NCI-H2081 (cell line): ENCODE measurements at places on chromosomes 13 and 19.

DNA sequence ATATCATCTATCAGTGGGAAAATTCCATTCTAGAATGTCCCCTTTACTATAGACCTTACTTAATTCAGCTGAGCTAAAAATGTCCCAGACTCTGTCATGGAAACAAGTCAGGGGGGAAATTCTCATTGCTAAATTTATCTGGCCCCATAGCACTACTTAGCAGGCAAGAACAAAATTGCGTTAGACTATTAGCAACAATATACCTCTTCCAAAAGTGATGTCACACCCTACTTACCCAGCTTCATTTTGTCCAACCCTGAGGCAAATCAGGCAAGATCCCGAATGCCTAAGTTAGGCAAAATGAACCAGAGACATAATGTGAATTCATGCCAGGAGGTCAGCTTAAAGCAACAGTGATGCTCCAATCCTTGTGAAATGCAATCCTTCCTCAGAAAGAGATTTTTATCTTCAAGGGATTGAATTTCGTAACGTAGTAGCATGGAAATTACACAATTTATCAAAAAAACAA is 93.7 kb downstream of the FRY start:
- no peak for DNase-seq

DNA sequence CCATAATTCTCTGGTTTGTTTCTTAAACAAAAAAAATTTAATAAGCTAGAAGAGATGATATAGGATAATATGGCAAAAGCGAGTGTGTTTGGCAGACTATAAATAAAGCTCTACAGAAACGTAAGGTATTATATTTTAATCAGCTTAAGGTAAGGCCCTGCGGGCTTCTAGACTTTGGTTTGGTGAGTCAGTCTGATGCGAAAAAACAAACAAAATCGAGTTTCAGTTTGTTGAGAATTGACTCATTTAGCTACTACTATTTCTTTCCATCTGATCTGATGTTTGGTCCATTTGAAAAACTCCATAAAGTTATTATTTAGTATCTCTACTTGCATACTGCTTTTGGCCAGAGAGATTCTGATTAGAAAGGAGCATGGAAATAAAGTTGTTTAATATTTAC is 138.0 kb downstream of the MIPEP start:
- DNase-seq: no peak

GRCh38 chr19:41457241-41457640 is 14.3 kb downstream of the ERICH4 start:
- no peak for DNase-seq

DNA sequence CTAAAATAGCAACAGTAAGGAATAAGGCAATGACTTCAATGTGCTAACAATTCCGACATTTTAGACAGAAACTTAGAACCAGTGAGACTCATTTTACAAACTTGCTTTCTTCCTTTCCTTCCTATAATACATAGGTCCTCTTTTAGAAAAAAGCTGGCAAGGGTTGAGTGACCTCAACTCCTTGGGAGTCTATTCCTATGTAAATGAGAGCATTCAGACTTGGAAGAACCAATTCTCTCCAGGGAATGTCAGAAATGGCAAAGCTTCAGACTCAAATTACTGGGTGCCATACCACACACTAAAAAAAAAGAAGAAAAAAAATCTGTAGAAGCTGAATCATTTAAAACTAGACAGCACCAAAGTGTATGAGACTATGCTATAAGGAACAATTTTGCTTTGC is 1328.2 kb downstream of the OLFM4 start:
- no peak for DNase-seq

DNA sequence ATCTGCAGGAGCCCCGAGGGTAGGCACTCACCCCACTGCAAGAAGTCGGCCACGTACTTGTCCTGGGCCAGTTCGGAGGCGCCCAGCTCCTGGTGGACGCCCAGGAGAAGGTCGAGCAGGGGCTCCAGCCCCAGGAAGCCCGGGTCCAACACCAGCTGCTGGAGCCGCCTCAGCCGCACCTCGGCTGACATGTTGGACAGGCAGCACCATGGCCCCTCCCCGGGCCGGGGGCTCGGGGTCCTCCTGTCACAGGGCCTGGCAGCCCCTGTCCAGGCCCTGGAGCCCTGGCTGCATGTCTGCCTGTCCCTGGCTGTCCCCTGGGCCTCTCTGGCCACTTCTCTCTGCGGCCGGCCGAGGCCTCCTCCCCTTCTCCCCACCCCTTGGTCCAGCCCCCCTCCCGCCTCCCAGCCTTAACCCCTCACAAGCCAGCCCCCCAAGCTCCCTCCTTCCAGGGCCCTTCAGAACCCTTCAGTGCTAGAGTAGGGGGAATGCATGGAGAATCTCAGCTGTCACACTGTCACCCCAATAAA is at the start of gene DMPK:
DMPK (minus strand) TSS at position 329 of the 530 bp plus-strand sequence; CDS start at position 191, 138 bp downstream.
- no peak for DNase-seq
